ENCODE measurements at places on chromosomes 5 and 9.
A peak's percentile ranks its signal among the peaks of the same experiment; 100 is the strongest.

DNA sequence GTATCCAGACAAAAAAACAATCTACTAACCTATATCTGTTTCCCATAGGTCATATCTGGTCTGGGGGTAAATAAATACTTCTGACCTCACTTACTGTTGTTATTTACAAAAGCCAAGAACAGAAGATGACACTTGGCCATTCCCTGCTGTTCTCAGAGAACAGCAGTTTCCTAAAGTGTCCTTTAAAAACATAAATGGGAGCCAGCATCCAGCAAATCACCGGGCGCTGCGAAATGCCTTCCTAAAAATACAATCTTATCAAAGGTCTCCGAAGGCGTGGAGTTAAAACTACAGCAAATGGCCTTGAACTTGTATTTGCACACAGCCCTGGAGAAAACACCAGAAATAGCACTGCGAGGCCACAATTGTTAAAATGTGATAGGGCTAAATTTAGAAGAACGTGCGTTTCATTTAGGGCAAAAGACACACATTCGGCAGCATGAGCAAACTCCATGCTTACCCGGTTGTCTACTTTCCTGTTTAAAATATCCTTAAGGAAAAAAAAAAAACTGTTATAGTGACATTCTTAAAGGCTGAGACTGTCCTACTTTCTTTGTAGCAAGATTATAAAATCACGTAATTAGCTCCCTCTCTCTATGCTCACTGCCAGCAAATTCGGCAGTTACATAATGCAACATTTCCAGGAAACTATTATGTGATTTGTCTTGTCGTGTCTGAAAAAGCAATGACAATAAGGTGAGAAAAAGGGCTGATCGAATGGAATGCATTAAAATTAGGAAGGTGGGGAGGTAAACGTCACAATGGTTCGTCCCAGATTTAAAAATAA lies 1.5 kb downstream of the NFIL3 start:
- no peak for DNase-seq

- no peak for DNase-seq
Measured at GRCh38 chr5:175856408-175857100, 14.8 kb upstream of the CPLX2 start.

- no peak for DNase-seq
Measured at GRCh38 chr9:94754976-94755475, 28.5 kb downstream of the AOPEP start.

DNA sequence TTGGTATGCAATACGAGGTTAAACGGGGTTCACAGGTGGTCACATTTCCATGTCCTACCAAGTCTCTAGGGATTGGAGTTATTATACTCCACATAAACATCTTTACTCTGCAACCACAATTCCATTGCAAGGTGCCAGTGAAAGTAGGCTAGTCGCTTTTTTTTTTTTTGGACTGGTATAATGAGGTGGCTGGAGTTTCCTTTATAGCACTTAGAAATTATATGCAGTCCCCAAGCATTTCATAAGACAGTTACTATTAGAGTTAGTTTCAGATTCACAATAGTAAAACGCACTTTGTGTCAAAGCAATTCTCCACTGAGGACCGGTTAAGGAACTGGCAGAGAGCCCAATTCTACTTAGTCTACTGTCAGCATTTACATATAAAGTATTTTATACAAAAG lies 1.4 kb downstream of the MEF2C start:
- DNase-seq, result no peak

DNA sequence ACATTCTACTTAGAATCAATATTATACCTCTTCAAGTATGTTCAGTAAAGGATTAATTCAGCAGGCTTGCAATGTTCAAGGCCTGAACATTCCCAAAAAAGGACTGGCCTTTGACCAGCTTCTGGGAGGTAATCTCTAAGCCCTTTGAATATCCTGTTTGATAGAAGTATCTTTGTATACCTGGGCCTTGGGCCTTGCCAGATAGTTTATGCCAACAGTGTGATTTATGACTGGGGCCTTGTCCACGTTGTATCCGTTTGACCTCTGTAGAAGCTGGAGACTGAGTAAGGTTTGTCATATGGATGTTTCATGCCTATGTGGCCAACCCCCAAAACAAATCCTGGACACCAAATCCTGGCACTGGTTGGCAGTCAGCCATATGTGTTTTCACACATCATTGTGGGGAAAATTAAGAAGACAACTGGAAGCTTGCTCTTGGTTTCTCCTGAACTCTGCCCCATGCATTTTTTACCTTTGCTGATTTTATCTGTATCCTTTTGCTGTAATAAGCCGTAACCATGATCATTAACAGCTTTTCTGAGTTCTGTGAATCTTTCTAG lies 92.1 kb downstream of the RMI1 start:
- no peak for DNase-seq

- peak; percentile 45 for DNase-seq
Measured at GRCh38 chr5:10674582-10674981, 86.5 kb downstream of the DAP start.

GRCh38 chr5:108257996-108258395 lies 123.9 kb downstream of the FBXL17 start:
- no peak for DNase-seq
